ENCODE measurements at places on chromosomes 5 and 9. TPM values are rescaled to one million over a fixed set of nuclear protein-coding genes. Genes with fewer than 3 reads are reported as not detected.

DNA sequence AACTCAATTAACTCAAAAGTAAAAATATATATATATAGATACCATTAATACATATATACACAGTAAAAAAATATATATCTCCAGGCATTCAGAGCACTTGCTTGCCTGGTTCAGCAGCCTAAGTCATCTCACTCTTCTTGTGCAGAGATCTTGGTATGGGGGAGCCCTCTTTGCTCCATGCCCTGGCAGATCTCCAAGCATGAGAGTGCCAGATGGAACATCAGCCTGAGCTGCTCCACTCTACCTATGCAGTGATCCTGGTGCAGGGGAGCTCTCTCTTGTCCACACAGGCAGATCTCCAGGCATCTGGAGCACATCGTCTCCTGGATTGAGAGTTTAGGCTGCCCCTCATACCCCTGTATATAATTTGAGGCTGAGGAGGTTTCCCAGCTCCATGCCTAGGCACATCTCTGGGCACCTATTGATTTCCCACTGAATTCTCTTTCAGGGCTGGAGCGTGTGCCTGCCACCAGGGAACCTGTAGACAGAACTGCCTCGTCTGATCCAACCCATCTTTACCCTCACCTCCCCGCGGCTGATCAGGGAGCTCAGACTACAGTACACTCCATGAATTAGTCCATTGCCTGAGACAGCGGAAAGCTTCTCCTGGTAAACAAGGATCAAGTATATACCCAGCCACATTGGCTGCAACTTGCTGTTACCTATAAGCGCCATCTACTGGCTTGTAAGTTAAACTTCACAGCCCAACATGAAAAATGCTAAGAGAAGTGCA is 342.4 kb upstream of the GRIA1 start:
- no peak for DNase-seq

DNA sequence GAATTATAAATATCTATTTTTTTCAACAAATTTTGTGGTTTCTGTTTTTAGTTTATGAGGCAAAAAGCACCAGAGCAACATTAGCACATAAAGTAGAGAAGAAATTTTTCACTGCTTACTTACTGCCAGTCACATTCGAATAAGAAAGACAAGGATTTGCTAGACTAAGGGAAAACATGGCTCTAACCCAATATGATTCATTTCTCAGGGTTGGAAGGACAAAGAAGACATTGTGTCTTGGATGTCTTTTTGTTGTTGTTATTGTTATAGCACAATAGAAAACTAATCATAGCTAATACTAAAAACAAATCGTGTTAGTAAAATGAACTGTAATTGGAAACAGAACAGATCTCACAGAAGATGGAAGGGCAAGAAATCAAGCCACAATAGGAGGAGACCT is 90.9 kb upstream of the SLCO6A1 start:
- DNase-seq = no peak

DNA sequence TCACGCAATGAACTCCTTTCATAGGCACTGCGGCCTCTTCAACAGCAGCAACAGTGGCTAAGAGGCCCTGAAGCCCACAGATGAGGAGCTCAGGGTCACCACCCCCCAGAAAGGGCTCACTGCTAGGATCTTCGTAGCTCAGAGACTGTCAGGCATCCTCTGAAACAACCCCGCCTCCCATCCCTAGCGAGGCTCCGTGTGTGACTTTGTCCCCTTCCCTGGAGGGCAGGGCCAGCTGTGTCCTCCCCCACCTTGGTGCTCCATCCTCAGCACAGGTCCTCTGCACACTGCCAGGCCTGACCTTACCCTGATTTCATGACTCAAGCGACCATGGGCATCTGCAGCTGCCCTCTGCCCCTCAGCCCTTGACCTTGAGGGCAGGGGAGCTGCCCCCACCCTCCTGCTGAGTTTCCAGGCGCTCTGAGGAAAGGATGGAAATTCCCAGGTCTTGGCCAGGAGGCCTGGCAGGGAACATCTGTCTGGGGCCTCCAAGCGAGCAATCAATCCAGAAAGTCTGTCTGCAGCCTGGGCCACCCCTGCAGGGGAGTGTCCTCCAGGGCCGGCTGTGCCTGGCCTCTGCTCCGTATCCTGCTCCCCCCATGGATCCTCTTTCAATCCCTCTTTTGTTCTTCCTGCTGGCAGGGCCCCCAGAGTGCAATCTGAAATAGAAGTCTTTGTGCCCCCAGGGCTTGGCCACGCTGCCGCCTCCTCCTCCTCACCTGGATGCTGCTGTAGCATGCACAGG is 6.8 kb upstream of the IRX4 start:
- DNase-seq = no peak

DNA sequence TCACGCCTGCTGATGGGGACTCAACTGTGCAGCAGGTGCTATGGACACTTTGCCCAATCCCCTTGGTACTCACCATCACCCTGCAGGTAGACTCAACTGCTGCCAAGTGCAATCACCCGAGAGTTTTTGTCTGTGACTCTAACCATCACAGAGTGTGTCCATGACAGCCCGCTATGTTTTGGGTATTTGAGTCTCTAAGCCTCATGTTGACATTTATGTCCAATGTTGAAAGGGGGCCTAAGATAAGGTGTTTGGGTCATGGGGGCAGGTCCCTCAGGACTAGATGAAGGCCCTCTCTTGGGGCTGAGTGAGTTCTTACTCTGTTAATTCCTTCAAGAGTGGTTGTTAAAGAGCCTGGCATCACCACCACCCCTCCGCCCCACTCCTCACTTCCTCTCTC is 44.1 kb upstream of the GABRP start:
- DNase-seq = no peak

DNA sequence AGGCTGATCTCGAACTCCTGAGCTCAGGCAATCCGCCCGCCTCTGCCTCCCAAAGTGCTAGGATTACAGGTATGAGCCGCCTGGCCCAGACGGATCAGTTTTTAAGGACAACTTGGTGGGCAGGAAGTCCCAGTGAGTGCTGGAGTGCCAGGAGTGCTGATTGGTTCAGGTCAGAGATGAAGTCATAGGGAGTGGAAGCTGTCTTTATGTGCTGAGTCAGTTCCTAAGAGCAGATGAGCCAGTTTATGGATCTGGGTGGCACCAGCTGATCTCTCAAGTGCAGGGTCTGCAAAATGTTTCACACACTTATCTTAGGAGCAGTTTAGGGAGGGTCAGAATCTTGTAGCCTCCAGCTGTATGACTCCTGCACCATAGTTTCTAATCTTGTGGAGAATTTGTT is 292.1 kb upstream of the ELAVL2 start:
- DNase-seq = no peak

DNA sequence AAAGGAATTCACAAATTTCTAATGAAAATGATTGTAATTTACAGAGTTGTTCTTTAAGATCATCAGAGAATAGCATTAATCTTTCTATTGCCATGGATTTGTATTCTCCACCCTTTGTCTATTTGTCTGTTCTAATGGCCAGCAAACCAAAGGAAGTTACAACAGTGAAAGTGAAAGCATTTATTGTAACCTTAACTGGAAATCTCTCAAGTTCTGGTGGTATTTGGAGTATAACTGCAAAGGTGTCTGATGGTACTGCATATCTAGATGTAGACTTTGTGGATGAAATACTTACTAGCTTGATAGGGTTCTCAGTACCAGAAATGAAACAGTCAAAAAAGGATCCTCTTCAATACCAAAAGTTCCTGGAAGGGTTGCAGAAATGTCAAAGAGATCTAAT is 21.7 kb downstream of the RMI1 start:
- DNase-seq = peak; percentile 35

GRCh38 chr9:2726650-2727340 is 9.5 kb downstream of the KCNV2 start:
- DNase-seq = no peak

DNA sequence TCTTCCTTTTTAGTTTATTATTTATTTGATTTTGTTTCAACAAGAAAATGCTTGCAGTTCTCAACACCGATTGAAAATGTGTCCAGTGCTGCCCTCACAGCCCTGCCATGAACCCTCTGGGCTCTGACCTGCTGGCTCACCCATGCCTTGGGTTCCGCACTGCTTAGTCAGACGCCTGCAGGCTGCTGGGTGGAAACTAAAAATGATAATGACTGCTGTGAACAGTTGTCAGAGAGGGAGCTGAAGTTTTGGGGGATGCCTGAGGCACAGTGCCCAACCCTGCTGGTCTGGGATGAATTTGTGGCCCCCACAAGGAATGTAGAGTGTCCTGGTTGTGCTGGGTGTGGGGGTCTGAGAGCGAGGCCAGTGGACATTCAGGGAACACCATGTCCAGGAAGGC is 22.2 kb upstream of the CFAP157 start:
- DNase-seq = no peak

GRCh38 chr5:19047277-19047676 is 940.7 kb downstream of the CDH18 start:
- DNase-seq = no peak

F12 gene
- total RNA-seq = 1.00 TPM

LYRM7 gene
- total RNA-seq = 7.5 TPM

SPATA31E1 gene
- total RNA-seq = not detected

PCDHA9 gene
- total RNA-seq = not detected

PIP5K1B gene
- total RNA-seq = 0.27 TPM
